Activated T-helper 17 cell treated with anti-CD3 and anti-CD28 coated beads, Interleukin-2, amount 50 U/mL, for 72 hours (primary cell): ENCODE measurements at places on chromosomes 6 and 20.

GRCh38 chr6:32074996-32075532 is 34.1 kb downstream of the TNXB start:
- H3K27ac ChIP-seq: no peak overlapping the region
- H3K4me1 ChIP-seq: no peaks in the 10 kb centered on the region
- H3K27me3 ChIP-seq: peaks cover 7% of the 10 kb centered on the region
- H3K4me3 ChIP-seq: no peak overlapping the region
- no peaks in the 10 kb centered on the region for H3K36me3 ChIP-seq

- H3K27ac ChIP-seq: peak overlapping the region; percentile 39
- H3K4me3 ChIP-seq: peak overlapping the region; percentile 82
- H3K27me3 ChIP-seq: no peaks in the 10 kb centered on the region
- H3K36me3 ChIP-seq: peaks cover 10% of the 10 kb centered on the region
- ATAC-seq: peak; percentile 27
- peaks cover 14% of the 10 kb centered on the region for H3K4me1 ChIP-seq
Measured at GRCh38 chr6:3119040-3119723, 671 bp downstream of the BPHL start.

GRCh38 chr6:22326500-22326899 is 29.7 kb upstream of the PRL start:
- no peaks in the 10 kb centered on the region for H3K36me3 ChIP-seq
- H3K27me3 ChIP-seq: no peaks in the 10 kb centered on the region
- H3K4me3 ChIP-seq: no peak overlapping the region
- no peak for ATAC-seq

DNA sequence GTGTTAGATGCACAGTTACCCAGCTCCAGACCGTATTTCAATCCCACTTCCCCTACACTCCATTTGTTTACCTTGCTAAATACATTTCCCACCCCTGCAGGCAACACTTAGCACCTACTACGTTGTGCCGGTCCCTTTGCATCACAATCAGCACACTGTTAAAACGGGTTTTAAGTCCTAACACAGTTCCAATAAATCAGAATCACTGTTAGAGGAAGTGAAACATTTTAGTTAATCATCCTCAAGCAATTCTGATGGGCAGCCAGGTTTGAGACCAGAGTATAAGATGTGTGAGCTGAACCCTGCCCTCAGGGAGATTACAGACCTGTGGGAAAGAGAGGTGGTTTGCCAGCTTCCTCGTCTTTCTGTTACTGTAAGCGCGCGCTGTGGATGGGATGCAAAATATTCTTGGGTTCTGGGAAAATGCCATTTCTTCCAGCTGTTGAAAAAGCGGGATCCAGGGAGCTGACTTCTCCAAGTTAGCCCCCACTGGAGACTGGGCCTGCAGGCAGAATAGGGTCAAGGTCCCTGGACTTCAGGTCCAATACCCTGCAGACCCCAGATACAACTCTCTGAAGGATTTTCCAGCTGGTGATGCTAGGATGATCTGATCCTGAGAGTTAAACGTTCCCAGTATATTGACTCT is 3.1 kb downstream of the ZCCHC3 start:
- H3K27me3 ChIP-seq: no peaks in the 10 kb centered on the region
- H3K36me3 ChIP-seq: peaks cover 38% of the 10 kb centered on the region
- H3K4me3 ChIP-seq: peak overlapping the region; percentile 98
- H3K4me1 ChIP-seq: peaks cover 37% of the 10 kb centered on the region

DNA sequence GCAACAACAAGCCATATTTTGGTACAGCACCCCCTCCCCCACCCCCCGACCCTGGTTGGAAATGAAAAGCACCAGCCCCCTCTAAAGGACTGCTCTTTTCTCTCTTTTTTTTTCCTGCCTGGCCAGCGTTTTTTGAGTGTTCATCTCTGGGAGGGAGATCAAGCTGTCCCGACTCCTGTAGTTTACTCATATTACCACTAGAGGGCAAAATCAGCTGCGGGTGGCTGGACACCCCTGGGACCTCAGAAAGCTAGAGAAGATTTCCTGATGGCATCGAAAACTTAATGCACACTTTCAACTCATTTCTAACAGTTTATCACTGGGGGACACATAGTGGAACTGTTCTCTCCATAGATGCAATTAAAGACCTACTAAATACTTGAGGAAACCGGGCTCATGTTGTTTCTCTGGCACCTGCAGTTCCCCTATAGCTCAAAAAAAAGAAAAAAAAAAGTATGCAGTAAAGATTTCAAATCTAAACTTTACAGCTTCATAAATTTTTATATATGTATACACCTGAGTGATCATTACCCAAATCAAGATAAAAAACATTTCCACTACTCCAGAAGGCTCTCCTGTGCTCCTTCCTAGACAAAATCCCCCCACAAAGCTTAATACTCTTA is 24.4 kb downstream of the CNBD2 start:
- no peaks in the 10 kb centered on the region for H3K4me1 ChIP-seq
- peaks cover 13% of the 10 kb centered on the region for H3K27me3 ChIP-seq
- ATAC-seq: peak; percentile 84
- H3K36me3 ChIP-seq: no peaks in the 10 kb centered on the region
- no peak overlapping the region for H3K27ac ChIP-seq

GRCh38 chr6:36920546-36920945 is 34.0 kb upstream of the PI16 start:
- no peak overlapping the region for H3K4me3 ChIP-seq
- peaks cover 92% of the 10 kb centered on the region for H3K36me3 ChIP-seq
- H3K4me1 ChIP-seq: peaks cover 6% of the 10 kb centered on the region
- no peaks in the 10 kb centered on the region for H3K27me3 ChIP-seq
- no peak for ATAC-seq

- no peak within 1 kb of the TSS for H3K27ac ChIP-seq
- ATAC-seq: no peak
- peaks cover 33% of the 10 kb centered on the region for H3K27me3 ChIP-seq
- no peaks in the 10 kb centered on the region for H3K4me1 ChIP-seq
- H3K36me3 ChIP-seq: no peaks in the 10 kb centered on the region
- peak within 1 kb of the TSS; percentile 54 for H3K4me3 ChIP-seq
Measured at GRCh38 chr6:41638002-41638934, at the start of gene MDFI. Gene MDFI, plus strand, starts transcription at chr6:41638468. Its CDS starts 282 bp downstream, at chr6:41638750.

GRCh38 chr6:138973466-138974153 is 14.4 kb downstream of the REPS1 start:
- H3K4me1 ChIP-seq: peaks cover 50% of the 10 kb centered on the region
- ATAC-seq: no peak
- no peak overlapping the region for H3K27ac ChIP-seq
- no peaks in the 10 kb centered on the region for H3K36me3 ChIP-seq

DNA sequence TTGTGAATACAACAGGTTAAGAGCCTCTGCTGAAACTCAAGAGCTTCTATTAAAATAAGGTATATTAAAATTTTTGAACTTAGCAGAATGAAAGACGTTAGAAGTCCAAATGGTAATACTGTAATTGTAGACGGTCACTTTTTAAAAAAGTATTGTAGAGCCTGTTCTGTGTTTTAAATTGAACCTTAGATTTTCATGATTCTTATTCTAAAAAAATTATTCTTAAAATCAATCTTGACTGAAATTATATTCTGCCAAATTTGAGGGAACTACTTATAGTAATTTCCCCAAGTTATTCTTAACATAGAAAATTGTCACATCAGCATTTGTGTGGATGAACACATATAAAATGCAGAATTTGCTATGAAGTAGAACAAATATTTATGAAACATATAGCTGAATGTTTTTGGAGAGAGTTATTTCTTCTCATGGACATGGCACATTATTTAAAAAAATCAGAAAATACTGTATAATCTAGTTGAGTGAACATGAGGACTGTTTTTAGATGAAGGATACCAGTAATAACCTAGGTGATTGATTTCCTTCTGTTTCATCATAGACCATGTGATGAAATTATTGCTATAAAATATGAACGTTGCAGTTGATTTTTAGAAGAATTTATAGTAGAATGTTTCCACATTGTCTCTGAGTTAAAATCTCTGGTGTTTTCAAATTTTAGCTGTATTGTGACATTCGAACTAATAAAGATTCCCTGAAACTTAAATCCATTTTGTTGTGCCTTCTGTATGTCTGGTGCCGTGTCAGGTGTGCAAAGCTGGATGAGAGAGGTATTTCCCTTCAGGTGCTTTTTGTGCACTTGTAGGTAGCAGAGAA is 2.8 kb downstream of the TBPL1 start:
- H3K4me1 ChIP-seq: peaks cover 31% of the 10 kb centered on the region
- no peaks in the 10 kb centered on the region for H3K36me3 ChIP-seq
- H3K27ac ChIP-seq: no peak overlapping the region
- H3K27me3 ChIP-seq: no peaks in the 10 kb centered on the region

- H3K27me3 ChIP-seq: peaks cover 5% of the 10 kb centered on the region
- ATAC-seq: peak; percentile 98
- H3K4me3 ChIP-seq: peak overlapping the region; percentile 85
Measured at GRCh38 chr20:35447082-35447789, 8.2 kb upstream of the CEP250 start.

DNA sequence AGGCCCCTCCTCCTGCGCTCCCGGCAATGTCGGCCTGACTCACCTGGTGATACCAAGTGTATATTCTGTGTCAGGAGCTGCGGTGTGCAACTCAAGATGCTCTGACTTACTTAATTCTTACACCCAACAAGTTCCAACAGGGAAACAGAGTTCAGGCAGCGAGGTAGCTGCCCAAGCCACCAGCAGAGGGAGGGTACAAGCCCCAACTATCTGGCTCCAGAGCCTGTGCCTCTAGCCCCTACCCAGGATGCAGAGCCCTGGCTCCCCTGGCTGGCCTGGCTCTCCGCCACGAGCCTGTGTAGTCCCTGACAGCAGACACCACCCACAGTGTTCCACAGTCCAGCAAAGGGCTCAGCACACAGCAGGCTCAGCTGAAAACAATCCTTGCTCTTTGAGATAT is 34.9 kb downstream of the C20orf203 start:
- no peaks in the 10 kb centered on the region for H3K36me3 ChIP-seq
- H3K27ac ChIP-seq: no peak overlapping the region
- H3K4me1 ChIP-seq: no peaks in the 10 kb centered on the region
- ATAC-seq: no peak
- no peaks in the 10 kb centered on the region for H3K27me3 ChIP-seq
- H3K4me3 ChIP-seq: no peak overlapping the region

DNA sequence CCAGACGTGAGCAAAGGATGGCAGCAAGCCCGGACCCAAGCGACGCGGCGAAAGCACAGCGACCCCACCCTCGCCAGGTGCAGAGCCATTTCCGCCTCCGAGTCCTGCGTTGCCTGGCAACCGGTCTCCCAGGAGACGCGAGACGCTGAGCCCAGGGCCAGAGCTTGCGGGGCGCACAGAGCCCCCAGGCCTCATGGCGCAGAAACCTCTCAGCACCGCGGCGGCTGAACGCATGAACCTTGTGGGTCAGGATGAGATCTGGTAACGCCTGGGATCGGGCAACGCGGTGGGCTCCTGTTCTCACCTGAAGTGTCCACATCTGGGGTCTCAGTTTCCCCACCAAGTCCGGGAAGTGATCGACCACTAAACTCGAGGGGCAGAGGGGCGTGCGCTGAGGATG is 77.7 kb downstream of the ANKRD60 start:
- no peak for ATAC-seq
- no peak overlapping the region for H3K27ac ChIP-seq
- no peaks in the 10 kb centered on the region for H3K4me1 ChIP-seq
- H3K36me3 ChIP-seq: no peaks in the 10 kb centered on the region

DNA sequence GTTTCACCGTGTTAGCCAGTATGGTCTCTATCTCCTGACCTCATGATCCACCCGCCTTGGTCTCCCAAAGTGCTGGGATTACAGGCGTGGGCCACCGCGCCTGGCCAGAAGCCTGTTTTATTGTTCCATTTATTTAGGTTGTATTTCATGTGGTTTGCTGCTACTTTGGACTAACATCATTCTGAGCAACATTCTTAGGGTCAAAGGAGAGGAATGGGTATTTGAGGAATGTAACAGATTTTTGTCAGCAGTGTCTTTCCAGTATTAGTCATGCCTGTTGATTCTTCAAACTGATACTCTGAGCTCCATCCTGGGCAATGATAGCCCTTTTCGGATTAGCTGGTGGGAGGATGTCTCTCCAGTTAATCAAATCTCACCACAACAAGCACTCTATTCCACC is 213.0 kb upstream of the CITED2 start:
- ATAC-seq: peak; percentile 60
- H3K27ac ChIP-seq: no peak overlapping the region
- peaks cover 6% of the 10 kb centered on the region for H3K4me1 ChIP-seq
- no peaks in the 10 kb centered on the region for H3K27me3 ChIP-seq

- H3K27me3 ChIP-seq: peaks cover 7% of the 10 kb centered on the region
- H3K4me3 ChIP-seq: no peak overlapping the region
- no peaks in the 10 kb centered on the region for H3K36me3 ChIP-seq
- no peaks in the 10 kb centered on the region for H3K4me1 ChIP-seq
Measured at GRCh38 chr20:60187683-60188082, 229.5 kb downstream of the CDH26 start.

GRCh38 chr6:53139841-53140413 is 8.7 kb downstream of the GCM1 start:
- no peak overlapping the region for H3K4me3 ChIP-seq
- H3K36me3 ChIP-seq: no peaks in the 10 kb centered on the region
- H3K4me1 ChIP-seq: no peaks in the 10 kb centered on the region
- H3K27ac ChIP-seq: no peak overlapping the region
- peaks cover 14% of the 10 kb centered on the region for H3K27me3 ChIP-seq

DNA sequence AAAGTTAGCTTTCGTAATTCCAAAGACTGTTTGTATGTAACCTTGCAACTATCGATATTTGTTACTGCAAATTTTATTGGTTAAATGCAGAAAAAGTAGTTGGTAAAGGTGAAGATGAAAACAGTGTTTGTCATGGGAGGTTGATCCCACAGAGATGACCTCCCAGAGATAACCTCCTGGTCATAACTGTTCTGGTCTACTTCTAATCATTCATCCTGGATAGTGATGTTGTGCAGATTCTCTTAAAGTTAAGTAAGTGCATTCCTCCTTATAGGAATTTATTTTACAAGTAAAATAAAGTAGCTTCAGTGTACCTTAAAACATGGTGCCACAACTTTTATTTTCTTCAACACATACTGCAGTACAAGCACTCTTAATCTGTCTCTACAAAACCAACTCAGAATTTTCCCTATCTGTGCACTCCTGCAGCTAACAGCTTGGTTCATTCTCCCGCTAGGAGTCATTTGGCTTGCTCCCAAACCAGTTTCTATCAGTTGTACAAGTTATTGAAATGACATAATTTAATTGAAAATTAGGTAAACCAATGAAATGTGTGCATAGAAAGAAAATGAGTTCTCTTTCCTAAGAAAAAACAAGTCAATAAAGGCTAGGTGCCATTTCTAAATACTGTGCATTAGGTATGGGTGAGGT is 19.2 kb downstream of the METTL24 start:
- no peaks in the 10 kb centered on the region for H3K36me3 ChIP-seq
- H3K27me3 ChIP-seq: peaks cover 13% of the 10 kb centered on the region
- H3K4me3 ChIP-seq: no peak overlapping the region
- no peaks in the 10 kb centered on the region for H3K4me1 ChIP-seq
- H3K27ac ChIP-seq: no peak overlapping the region

- H3K27me3 ChIP-seq: no peaks in the 10 kb centered on the region
- no peaks in the 10 kb centered on the region for H3K4me1 ChIP-seq
- no peak overlapping the region for H3K4me3 ChIP-seq
- no peak for ATAC-seq
Measured at GRCh38 chr6:34852406-34853085, 35.3 kb downstream of the TAF11 start.

DNA sequence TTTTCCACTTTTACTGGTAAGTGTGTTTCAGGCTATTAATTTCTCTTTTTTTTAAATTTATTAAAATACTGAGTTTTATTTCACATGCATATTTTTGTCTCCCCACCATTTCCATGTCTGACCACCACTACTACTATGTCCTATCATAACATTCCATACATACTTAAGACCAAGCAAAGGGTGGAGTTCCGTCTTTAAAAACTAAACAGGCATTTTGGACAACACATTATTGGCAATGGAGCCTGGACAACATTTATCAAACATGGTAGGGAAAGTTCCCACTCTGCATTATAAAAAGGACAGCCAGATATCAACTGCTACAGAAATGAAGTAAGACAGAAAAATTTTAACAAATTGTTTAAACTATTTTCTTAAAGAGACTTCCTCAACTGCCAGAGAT is 91.9 kb downstream of the LMBRD1 start:
- no peak for ATAC-seq
- H3K27me3 ChIP-seq: no peaks in the 10 kb centered on the region
- peaks cover 4% of the 10 kb centered on the region for H3K4me1 ChIP-seq
- no peak overlapping the region for H3K4me3 ChIP-seq
